ENCODE measurements at places on chromosomes 3 and 15.

DNA sequence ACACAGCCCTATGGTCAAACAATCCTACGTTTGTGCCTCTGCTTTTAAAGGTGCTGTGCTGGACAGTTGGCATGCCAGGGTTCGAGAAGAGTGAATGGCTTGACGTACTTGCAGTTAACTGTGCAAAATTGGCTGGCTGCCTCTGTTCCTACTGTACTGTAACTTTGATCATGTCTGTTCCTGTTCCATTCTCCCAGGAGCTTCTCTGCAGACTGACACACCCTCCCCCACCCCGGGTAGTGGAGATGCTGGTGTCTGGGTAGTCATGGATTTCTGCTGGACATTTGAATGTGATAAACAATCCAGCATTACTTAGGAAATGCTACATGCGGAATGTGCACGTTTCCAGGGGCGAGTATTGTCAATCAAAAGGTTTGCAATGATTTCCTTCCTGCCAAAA, 6.5 kb upstream of the VILL start:
- DNase-seq, result no peak

DNA sequence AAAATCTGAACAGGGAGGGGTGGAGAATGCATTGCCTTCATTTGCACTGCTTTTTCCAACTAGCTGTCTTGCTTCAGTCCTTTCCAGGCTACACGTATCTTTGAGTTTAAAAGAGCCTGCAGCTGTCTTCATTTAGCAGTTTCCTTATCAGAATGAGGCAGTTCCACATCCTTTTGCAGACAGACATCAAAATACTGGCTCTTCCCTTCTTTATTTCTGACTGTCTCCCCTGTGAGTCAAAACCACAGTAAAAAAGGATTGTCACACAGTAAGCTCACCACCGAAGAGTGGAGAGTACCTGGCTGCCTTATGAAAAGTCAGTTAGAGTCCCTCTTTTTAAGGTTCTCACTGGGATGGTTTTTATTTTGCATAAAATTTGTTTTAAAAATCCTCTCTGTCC, 205.5 kb upstream of the CD96 start:
- no peak for DNase-seq

DNA sequence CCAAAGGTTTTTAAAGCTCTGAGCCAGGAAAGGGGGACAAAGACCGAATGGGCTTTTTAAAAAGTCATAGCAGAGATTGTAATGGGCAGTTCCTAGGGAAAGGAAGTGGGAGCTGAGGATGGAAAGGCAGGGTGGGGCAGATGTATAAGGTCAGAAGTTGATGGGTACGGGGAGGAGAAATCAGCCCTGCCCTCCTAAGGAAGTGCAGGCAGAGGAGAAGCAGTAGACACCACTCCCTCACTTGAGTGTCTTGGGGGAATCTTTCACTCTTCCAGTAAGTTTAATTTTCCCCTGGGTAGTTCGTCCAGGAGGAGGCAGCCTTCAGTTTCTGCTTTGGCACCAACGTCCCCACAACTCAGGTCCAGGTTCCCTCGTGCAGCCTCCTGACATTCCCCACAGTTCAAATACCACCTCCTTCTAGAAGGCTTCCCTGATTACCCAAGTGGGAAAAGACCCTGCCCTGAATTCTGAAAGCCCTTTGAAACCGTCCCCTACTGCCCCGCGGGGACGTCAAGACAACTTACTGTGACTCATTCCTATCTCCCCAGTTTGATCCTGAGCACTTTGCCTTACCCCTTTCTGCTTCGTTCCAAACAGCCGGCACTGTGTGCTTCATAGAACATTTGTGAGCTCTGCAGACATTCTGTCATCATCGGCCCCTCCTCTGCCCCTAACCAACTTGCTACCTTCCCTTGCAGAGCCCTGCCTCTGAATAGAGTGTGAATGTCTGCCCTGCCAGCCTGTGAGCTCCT, 14.3 kb upstream of the SRP14 start:
- no peak for DNase-seq

DNA sequence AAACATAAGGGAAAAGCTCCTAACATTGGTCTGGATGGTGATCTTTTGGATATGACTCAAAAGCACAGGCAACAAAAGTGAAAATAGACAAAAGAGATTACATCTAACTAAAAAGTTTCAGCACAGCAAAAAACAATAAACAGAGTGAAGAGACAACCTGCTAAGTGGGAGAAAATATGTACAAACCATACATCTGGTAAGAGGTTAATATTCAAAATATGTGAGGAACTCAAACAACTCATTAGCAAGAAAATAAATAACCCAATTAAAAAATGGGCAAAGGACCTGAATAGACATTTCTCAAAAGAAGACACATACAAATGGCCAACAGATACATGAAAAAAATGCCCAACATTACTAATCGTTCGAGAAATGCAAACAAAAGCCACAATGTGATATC, 19.0 kb upstream of the NR1I2 start:
- DNase-seq, result no peak

DNA sequence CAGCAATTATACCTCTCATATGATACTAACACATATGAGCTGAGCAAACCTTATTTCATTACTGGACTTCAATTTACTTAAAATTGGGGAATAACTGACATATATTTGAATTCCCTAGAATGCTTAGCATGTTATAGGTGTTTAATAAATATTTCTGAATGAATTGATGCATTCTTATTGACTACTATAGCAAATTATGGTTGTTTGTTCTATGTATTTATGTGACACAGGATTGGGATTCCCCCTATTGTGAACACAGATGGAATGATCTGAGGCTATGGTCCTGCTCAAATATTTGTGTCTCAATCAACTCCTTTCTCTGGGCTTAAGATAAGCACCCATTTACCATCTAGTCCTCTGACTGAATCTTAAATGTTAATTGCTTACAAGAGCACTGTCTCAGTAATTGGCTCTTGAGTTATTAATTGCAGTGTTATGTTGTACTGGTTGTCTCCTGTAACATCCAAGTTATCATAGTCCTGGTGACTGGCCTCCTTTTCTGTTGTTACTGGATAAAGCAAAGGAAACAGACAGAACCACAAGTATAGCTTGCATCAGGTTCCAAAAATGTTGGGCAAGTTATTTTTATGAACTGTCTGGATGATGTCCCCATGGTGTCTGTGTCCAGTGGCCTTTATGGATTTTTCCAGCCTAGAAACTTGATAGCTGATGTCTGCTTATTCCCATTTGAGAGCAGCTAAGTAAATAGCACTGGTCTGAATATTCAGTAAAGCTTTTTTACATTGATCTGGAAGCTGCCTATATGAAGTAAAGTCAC, 2.3 kb upstream of the UACA start:
- no peak for DNase-seq

- DNase-seq, result no peak
Observed at GRCh38 chr15:31257286-31257685, 69.3 kb upstream of the KLF13 start.

GRCh38 chr3:13009946-13010315, 63.3 kb downstream of the IQSEC1 start:
- no peak for DNase-seq

DNA sequence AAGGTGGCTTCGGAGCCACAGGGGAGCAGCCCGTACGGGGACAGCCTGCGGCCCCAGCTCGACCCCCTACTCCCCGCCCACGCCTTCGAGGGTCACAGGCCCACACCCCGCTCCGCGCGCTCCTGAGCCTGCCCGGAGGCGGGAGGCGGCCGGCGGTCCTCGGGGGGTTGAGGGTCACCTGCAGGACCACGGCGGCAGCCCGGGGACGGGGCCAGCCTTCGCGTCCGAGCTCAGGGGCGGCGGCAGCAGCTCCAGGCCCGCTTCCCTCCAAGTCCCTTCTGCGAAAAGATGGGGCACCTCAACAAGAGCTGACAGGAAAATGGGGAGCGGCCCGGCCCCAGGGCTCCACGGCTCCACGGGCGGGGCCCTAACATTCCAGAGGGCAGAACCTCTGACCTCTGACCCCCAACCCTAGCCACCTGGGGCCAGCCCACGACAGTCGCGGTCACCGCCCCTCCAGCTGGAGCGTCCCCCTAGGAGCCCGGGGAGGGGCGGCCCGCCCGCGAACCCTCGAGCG, 428 bp downstream of the LYSMD4 start:
- DNase-seq, result no peak

DNA sequence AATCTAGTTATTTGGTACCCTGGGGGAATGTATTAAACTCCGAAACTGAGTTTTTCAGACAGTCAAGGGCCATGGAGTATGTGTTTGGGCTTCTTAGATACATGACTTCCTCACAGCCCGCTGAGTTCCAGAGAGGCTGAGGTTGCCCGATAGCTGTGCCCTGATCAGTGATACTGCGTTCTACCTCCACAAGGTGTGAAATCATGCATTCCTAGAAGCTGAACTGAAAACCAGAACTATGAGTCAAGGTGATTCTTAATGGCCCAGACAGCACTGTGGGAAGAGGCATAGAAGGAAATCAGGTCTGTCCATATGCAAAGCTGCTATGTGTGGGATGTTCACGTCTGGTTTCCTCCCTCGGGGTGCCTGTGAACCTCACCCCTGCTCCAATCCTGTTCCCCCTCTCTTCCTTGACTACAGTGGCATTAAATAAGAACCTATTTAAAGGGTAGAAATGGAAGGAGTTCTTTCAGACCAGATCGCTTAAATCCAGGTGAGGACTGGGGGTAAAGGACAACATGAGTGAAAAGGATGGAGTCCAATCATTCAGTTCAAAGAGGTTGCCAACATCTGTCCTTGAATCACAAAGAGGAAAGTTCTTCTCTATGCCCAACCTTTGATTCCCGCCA, 74.3 kb downstream of the MYO1E start:
- DNase-seq, result no peak

GRCh38 chr15:85534031-85534430, 153.6 kb downstream of the AKAP13 start:
- no peak for DNase-seq

Measured in forelimb muscle (tissue), 1 donor.